ENCODE measurements at places on chromosomes 7 and 10.

DNA sequence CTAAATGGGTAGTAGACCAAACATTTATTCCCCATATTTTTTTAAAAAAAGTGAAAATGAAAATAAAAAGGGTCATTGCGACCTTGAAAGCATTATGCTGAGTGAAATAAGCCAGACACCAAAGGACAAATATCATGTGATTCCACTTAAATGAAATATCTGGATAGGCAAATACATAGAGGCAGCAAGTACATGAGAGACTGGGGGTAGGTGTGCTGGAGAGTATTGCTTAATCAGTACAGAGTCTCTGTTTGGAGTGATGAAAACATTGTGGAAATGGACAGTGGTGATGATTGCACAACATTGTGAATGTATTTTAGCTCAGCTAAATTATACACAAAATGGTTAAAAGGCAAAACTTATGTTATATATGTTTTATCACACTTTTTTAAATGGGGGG lies 169.4 kb downstream of the AKR1D1 start:
- DNase-seq: peak; percentile 57

- DNase-seq: no peak
These were observed 138.2 kb upstream of the TMEM229A start for GRCh38 chr7:124171068-124171467.

GRCh38 chr10:113340282-113340681 lies 212.6 kb upstream of the HABP2 start:
- no peak for DNase-seq

GRCh38 chr7:106552645-106553445 lies 108.1 kb downstream of the CCDC71L start:
- DNase-seq: peak; percentile 95

- DNase-seq: no peak
These were observed 325.9 kb downstream of the TNS3 start for GRCh38 chr7:47256016-47256415.

DNA sequence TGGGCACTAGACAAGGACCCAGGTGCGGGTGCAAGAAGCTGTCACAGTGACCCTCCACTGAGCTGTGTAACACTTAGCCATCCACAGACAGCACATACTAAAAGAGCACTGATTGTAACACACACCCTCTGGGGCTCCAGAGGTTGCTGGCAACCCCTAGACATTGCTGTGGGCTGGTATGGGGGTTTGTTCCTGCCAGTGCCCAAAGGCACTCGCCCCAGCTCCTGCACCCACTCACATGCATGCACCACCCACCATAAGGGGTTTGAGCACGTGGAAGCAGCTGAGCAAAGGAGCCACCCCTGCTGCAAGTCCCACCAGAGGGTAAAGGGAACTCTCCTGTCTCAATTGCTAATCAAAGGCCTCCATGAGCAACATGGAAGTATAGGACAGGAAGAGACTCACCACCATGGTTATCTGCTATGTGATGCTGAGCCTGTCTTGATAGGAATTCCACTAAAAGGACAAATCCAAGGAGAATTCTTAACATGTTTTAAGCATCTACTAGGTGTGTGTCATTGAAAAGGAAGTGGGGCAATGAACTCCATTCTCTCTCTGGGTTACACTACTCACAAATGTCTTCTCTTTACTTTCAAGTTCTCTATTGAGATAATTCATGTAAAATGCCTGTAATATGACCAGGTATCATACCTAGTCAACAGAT lies 103.1 kb downstream of the GFRA1 start:
- no peak for DNase-seq

DNA sequence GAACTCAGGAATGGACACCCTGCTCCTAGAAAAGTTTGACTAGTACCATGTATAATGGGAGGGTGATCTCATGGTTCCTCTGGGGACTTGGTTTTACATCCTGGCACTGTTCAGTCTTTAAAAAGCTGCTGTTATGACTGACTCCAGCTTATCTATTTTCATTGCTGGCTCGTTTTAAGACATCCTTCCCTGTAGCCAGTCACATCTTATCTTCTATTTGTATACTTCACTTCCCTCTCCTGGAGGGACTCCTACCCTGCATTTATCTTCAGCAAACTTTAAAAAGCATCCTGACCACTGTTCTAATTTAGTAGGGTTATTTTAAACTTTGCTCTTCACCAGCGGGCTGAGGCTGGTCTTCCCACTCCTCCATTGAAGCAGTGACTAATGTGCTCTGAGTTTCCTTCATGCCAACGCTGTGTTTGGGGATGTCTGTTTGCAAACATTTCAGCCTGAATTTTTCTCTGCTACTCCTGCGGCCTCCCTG lies 72.9 kb upstream of the ARMC3 start:
- DNase-seq: no peak

DNA sequence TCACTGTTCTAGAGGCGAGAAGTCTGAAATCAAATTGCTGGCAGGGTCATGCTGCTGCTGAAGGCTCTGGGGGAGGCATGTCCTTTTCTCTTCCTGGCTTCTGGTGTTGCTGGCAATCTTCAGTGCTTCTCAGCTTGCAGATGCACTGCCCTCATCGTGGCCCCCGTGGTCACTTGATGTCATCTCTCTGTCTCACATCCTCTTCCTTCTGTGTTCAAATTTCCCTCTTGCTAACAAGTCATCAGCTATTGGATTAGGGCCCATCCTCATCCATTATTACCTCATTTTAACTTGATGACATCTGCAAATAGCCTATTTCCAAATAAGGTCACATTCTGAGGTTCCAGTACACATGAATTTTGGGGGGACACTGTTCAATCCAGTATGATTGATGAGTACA lies 36.6 kb upstream of the SRGN start:
- DNase-seq: peak; percentile 94

DNA sequence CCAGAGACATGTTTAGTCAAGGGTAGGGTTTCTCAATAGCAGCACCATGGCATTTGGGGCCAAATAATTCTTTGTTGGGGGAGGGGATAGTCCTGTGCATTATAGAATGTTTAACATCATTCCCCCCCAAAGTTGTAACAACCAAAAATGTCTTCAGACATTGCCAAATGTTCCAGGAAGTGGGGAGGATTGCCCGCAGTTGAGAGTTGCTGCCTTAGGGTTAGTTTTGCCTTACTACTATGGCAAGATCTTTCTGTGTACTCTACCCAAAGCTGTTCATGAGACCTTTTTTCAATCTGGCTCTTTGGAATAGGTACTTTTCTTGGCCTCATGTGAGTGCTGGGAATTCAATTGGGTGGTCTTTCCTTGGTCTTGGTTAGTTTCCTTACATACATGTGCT lies 34.1 kb downstream of the SAMD8 start:
- no peak for DNase-seq

DNA sequence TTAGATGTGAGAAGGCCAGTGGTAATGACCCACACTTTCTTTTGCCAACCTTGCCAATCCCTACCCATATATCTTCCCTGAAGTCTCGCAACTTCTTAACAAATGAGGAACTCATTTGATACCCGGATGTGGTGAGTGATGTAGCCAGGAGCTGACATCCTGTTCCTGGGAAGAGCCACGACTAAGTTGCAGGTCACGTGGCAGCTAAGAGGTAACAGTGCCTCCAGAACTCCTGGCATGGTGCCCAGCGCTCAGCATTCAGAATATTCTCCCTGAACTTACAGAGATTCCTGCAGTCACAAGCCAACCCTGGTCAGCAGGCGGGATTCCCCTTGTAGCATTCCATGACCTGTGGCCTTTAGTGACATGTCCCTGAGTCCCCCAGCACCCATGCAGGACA lies 282.5 kb downstream of the GALNT17 start:
- no peak for DNase-seq

DNA sequence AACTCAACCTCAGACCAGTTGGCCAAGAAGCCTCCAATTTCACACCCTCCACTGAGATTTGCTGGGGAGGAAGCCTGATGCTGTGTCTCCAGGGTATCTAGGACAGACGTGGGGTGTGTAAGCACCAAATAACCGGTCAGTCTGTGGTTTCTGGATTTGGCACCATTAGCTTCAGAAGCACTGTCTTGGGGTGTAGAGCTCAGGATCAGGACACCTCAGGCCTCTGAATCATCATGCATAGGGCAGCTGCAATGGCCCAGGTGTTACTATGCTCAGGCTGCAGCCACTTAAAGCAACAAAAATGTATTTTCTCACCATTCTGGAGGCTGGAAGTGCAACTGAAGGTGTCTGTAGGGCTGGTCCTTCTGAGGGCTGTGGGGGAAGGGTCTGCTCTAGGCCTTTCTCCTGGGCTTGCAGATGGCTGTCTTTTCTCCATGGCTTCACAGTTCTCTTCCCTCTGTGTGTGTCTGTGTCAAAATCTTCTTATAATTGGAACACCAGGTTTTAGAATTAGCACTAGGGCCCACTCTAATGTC lies 73.4 kb upstream of the SEPHS1 start:
- no peak for DNase-seq

DNA sequence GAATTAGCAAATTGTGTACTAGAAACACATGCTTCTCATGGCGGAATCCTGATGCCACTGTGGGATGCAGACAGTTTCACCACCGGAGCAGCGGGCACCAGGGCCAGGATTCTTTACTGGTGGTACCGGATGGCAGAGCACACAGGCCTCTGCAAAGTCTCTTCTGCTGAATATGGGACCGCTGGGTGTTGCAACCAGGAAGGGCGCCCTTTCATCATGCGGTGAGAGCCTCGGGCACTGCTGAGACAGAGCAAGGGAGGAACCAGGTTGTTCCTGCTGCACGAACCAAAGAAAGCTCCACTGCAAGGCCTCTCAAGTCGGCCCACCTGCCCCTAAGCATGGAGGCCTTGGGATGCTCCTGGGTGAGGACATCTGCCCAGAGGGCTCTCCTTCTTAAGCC lies 57.0 kb upstream of the NMT2 start:
- DNase-seq: no peak

DNA sequence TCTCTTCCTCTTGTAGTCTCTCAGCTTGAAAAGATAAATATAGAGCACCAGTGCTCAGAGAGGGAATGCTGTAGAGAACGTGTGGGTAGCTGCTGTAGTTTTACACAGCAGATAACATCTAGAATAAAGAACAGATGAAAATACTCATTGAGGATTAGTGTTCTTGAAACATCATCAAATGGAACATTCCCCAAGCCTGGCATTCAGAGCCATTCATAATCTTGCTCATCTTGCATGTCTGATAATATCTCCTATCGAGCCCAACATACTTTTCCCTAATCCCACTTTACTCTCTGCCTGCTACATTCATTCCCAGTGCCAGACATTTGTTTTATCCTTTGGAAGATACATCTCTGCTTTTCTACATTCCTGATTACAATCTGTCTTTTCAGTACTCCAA lies 35.2 kb downstream of the MCU start:
- DNase-seq: no peak

DNA sequence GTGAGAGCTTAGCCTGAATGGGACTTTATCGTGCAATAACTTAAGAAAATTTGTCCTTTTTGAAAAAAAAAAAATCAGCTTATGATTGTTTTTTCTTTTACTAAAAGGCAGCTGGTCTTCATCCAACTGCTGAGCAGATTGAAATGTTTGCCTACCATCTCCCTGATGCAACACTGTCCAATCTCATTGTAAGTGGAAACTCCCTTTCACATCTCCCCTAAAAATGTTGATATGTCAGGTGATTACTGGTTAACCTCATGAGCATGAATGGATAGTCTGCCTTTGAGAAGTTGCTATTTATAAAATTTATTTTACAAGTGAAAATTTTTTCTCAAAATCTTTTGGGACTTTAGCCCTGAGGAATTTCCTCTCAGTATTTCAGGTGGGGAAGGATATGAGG lies 17.8 kb upstream of the HKDC1 start:
- DNase-seq: no peak

DNA sequence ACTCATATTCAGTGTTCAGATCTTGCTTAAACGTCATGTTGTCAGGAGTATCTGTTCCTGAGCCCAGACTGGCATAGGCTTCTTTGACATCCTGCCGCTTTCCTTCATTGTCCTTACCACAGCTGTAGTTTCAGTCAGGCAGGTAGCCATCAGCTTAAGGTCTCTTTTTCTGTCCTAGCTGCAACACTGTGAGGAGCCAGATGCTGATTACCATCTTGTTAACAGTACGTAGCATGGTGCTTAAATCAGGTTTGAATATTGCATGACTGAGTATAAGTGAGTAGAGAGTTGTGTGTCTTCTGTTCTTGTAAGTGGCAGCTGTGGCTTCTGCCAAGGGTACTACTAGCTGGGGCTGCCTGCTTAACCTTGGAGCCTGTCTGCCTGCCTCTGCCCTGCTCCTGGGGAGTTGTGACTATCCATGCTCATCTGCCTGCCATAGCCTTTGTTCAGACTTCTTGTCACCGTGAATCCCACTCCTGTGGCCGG lies 92.6 kb downstream of the MAPK8 start:
- DNase-seq: no peak

- DNase-seq: no peak
These were observed 30.0 kb downstream of the STK17A start for GRCh38 chr7:43612599-43613589.

DNA sequence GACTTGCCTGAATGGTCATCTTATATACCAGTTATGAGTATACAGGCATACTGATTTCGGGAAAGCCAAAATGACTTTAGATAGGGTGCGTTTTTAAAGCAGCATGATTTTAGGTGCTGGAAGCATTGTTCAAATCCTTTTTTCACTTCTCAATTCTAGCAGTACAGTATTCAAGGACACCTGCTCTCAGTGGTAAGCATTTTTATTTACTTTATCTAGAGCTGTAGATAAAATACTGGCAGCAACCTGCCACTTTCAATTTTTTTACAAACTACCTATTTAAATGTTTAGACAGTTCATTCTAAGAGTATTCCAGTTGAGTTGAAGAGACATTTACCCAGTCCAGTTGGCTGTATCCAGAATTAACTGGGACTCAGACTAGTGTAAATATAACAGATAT lies 33.6 kb downstream of the TMEM106B start:
- DNase-seq: no peak

GRCh38 chr10:65950075-65950474 lies 975.8 kb upstream of the LRRTM3 start:
- peak; percentile 16 for DNase-seq

GRCh38 chr10:124122211-124122610 lies 28.8 kb upstream of the CHST15 start:
- no peak for DNase-seq

DNA sequence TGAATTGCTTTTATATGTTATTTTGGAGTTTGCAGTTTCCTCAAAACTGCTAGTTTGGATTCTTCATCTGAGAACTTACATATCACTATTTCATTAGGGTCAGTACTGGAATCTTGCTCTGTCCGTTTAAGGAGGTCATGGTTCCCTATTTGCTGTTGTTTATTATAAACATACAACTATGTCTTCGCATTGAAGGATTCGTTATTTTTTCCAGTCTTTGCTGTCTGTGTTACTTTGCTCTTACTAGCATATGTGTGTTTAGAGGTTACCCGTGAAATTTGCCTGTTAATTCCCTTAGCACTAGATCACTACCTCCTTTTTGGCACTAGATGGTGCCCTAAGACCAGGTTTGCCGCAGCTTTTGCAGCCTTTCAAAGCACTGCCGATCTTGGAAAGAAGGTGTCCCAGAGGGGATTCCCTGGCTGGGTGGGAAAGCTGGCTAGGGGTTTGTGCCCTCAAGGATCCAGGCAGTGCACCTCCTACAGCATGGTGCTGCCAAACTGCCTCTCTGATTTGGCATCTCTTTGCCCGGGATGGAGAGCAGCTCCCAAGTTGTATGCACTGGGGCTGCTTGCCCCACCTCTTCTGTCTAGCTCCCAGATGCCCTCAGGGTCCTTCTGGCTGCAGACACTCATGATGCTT lies 103.1 kb upstream of the APBB1IP start:
- DNase-seq: peak; percentile 76

GRCh38 chr7:8295638-8296361 lies 33.8 kb upstream of the ICA1 start:
- peak; percentile 83 for DNase-seq

- peak; percentile 27 for DNase-seq
These were observed 3.4 kb upstream of the SMARCD3 start for GRCh38 chr7:151251689-151252560.

All from suppressor macrophage treated with lipopolysaccharide for 4 hours (primary cell).